ENCODE measurements at places on chromosomes 6 and 20.

DNA sequence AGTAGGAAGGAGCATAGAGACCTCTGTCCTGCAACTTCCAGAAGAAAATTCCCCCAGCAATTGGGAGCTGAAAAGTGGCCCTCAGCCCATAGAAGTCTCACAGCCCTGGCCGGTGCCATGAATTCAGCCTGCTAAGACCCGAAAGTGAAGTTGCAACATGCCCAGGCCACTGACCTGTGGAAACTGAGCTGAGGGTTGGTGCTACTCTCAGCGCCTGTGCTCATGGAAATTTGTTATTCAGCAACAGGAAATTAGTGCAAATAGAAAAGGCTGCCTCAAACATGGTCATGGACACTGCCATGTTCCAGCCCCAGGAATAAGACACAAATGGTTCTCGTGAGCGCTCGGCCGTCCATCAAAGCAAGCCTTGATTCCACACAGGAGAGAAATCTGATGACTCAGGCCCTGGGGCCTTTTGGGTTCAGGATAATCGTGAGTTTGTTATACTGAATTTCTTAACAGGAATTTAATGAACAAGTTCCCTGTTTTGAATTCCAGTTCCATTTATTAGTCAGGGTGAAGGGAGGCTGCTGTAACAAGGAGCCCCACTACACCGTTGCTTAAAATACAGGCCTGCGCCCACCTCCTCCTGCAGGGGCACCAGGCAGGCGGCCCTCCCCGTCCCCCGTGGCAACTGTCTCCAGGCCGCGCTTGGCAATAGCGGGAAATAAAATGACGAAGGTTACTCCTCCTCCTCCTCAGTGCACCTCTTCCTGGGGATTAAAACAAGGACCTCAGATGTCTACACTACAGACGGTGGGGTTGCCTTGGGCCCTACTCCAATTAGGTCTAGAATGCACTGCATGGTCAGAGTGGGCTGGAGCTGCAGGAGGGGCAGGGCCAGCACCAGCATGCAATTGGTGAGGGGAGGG is 152.9 kb downstream of the ERMARD start:
- DNase-seq: no peak

GRCh38 chr20:48354903-48355302 is 472.9 kb downstream of the PREX1 start:
- no peak for DNase-seq

GRCh38 chr6:105539911-105540310 is 137.0 kb upstream of the PREP start:
- no peak for DNase-seq

- DNase-seq: no peak
Measured at GRCh38 chr6:98687752-98688151, 146.6 kb upstream of the POU3F2 start.

DNA sequence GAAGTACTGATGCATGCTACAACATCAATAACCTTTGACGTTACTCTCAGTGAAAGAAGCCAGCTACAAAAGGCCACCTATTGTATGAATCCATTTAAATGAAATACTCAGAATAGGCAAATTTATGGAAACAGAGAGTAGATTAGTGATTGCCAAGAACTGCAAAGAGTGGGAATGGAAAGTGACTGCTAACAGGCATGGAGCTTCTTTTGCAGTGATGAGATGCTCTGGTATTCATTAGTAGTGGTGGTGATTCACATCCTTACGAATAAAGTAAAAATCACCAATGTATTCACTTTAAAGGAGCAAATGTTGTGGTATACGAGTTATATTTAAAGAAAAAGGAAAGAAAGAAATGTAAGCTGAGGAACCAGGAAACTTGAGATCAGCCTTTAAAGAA is 126.8 kb upstream of the SAMD5 start:
- no peak for DNase-seq

GRCh38 chr6:162618448-162619002 is 109.0 kb downstream of the PRKN start:
- DNase-seq: no peak

- DNase-seq: no peak
Measured at GRCh38 chr6:2266841-2267240, 21.4 kb upstream of the GMDS start.

GRCh38 chr6:129183681-129184301 is 300.9 kb downstream of the LAMA2 start:
- no peak for DNase-seq

DNA sequence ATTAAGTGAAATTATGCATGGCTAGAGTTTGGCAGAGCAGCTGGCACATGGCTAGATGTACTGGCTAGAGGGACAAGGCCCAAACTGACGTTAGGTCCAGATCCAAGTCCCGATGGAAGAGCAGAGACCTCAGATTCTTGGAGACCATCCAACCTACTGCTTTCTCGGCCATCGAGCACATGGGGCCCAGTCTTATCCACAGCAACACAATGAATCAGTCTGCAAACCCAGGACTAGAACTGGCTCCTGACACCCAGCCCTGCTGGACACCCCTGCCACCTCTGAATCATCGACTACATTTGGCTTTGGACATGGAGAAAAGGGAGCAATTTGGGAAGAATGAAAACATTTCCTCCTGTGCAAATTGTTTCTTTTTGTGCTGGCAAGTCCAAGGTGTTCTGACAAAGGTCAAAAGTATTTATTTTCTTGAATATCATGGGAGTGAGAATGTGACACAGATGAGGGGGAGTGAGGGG is 23.9 kb upstream of the YWHAB start:
- DNase-seq: no peak

- DNase-seq: no peak
Measured at GRCh38 chr6:125887372-125887771, 69.2 kb upstream of the HINT3 start.

- no peak for DNase-seq
Measured at GRCh38 chr20:44180814-44181213, 6.2 kb downstream of the JPH2 start.

DNA sequence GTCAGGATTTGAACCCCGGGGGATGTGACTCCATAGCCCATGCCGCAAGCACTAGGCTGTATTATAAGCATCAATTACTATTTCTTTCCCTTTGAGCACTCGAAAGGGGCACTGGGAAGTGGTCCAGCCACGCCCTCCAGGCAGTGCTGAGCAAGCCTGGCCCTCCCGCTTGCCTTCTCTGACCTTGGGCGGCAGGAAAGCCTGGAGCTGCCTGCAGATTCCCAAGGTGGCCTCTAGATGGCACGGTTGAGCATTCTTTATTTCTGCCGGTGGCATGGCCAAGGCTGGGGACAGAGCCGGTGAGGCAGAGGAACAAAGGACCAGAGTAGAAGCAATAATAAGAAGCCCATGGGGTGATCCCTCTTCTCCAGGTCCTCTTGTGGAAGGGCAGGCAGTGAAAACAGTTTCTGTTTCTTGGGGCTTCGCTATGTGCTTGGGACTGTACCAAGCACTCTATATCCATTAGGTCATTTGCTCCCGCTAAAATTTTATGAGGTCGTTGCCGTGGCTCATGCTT is 32.0 kb downstream of the ARHGAP40 start:
- DNase-seq: peak; percentile 59

DNA sequence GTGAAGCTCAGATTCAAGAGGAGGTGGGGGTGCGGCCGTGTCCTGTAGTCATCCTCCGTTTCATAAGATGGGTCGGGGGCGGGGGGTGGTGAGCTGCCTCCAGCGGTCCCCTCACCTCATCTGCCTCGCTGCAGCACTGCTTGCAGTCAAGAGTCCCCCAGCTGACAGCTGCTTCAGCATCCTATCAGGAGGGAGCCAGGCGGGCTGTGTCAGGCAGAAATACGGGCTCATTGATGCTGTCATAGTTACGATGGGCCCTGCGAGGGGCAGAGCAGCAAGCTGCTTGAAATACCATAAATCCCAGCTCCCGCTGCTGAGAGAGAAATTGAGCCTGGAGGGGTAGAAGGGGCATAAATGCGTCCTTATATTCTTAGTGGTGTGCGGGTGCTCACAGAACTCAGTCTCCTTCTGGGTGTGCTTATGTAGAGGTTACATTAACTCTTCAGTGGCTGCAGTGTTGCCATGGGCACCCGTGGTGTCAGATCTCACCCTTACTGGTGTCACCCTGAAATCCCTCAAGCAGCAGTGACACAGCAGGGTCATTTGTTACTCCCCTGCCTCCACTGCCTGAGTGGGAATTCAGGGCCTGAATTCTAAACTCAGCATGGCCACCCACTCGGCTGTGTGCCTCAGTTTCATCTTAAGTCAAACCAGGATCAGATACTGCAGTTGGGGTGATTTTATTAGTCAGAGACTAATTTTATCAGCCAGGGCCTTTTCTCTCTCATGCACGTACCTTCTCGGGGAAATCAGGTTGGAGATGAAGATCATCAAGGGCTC is 21.8 kb downstream of the CCDC167 start:
- no peak for DNase-seq

GRCh38 chr20:57087102-57087501 is 179.3 kb downstream of the BMP7 start:
- no peak for DNase-seq

DNA sequence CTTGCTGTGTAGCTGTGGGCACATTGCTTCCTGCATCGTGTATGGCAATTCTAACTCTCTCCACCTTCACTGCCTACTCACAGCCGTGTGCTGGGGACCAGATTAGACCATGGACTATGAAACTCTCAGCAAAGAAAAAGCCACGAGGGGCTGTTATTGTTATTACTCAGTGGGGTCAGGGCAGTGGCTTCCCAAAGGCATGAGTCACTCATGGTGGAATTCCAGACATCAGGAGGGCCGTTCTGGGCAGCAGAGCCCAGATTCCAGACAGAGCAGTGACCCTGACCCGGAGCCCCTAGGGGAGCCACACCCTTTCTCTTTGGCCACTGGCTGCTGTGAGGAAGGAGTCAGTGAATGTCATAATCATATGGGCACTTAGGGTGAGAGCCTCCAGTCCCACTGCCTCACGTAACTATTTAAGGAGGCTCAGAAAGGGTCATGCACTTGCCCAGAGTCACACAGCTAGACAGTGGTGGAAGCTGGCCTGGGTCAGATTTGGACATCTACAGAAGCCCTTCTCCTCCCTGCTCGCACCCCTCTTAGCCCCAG is 22.2 kb upstream of the CCN5 start:
- no peak for DNase-seq

DNA sequence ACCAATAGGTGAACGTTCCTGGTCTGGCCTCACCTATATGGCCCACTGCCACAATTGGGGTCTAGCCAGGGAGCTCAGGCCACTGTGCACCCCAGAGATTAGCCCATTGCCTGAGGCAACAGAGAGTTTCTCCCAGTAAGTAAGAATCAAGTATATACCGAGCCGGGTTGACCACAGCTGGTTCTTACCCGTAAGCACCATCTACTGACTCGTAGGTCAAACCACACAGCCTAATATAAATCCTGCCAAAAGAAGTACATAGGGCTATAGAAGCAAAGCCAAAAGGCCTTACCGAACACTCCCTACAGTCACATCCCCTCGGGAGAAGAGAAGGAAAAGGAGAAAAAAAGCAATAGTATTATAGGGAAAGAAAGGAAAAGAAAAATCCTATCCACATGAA is 463.6 kb upstream of the GJE1 start:
- DNase-seq: no peak

- DNase-seq: no peak
Measured at GRCh38 chr20:21126581-21126870, 644 bp downstream of the KIZ start.

DNA sequence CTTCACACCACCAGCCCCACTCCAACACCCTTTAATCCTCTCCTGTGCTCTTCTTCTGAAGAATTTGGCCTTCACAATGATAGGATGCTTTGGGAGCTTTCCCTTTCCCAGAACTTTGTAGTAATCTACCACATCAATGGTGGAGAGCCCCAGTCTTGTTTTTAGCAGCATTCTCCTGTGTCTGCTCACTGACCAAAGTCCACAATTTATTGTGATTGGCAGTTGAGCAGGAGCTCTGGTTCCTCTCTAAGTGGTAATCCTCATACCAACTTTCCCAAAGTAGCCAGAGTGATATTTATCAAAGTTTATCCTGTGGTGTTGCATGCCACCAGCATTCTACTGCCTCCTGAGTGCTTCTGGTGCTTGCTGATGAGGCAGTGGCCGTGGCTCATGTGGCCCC is 29.0 kb upstream of the OPN5 start:
- DNase-seq: no peak

- no peak for DNase-seq
Measured at GRCh38 chr6:22366214-22366613, 69.4 kb upstream of the PRL start.

DNA sequence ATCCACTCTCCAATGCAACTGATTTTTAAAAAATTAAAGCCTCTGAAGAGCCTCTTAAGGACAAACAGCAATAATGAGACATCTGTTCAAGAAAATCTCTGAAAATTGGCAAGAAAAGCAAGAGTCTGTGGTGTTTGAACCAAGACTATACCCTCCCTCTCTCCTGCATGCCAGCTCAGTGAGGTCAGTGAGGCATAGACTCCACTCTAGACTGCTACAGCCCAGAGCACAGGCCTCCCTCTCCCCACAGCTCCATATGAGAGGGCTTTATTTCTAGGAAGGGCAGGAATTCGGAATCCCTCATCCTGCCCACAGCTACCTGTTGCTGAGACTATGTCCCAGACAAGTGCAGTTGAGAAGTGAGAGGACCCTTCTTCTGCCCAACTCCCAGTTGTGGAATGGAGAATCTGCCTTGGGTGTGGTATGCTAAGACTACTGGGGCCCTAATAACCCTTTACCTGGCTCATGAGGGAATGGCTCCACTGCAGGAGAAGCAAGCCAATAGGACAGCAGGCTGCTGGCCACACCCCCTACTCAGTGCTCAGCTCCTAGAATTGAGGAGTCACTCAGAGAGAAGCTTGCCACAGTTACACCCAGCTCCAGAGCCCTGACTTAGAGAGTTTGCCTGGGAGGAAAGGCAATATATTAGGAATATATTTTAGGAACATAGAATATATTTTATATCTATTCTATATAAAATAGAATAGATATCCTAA is 22.7 kb upstream of the HLA-DQA1 start:
- no peak for DNase-seq

DNA sequence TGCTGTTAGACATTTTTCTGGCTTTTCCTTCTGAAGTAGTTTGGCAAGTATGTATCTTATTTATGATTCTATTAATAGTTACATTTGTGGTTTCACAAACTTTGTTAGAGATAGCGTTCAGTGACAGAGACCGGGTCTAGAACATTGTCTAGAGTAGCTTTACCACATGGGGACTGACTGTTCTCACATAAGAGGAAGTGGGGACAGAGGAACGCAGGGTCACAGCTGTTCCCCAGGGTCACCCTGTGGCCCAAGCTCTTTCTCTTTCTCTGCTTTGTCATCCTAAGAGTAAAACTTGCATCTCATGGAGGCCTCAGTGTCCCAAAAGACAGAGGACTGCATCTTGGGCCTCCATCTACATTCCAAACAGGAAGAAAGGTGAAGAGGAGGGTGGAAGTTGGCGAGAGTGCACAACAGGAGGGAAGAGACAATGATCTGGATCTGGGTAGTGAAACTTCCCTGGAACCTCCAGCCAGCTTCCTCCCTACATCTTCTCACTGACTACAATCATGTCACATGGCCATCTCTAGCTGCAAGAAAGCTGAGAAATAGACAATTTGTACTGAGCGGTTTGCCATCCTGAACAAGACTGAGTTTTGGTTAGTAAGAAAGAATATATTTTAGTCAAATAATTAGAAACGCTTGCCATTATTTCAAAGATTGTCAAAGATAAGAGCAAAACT is 645.8 kb upstream of the ARID1B start:
- DNase-seq: no peak

- no peak for DNase-seq
Measured at GRCh38 chr6:6694368-6694780, 105.9 kb downstream of the LY86 start.

- peak; percentile 8 for DNase-seq
Measured at GRCh38 chr20:63318391-63319163, 25.6 kb downstream of the COL20A1 start.

- DNase-seq: no peak
Measured at GRCh38 chr20:1897965-1898464, 2.8 kb downstream of the SIRPA start.

Measured in activated CD8-positive, alpha-beta memory T cell treated with anti-CD3 and anti-CD28 coated beads, Interleukin-2, amount 50 U/mL, for 4 hours (primary cell).